Thyroid gland (tissue), 4 donors: ENCODE measurements at places on chromosomes 12 and 14. TPM values are rescaled to one million over a fixed set of nuclear protein-coding genes. Genes with fewer than 3 reads are reported as not detected.
A peak's percentile ranks its signal among the peaks of the same experiment; 100 is the strongest.

- no peaks in the 10 kb centered on the region for H3K36me3 ChIP-seq
- no peak overlapping the region for H3K27ac ChIP-seq
- no peaks in the 10 kb centered on the region for H3K27me3 ChIP-seq
- H3K4me3 ChIP-seq: no peak overlapping the region
- no peak for DNase-seq
- no peaks in the 10 kb centered on the region for H3K4me1 ChIP-seq
Observed at GRCh38 chr14:57089901-57090300, 178.8 kb downstream of the EXOC5 start.

DNA sequence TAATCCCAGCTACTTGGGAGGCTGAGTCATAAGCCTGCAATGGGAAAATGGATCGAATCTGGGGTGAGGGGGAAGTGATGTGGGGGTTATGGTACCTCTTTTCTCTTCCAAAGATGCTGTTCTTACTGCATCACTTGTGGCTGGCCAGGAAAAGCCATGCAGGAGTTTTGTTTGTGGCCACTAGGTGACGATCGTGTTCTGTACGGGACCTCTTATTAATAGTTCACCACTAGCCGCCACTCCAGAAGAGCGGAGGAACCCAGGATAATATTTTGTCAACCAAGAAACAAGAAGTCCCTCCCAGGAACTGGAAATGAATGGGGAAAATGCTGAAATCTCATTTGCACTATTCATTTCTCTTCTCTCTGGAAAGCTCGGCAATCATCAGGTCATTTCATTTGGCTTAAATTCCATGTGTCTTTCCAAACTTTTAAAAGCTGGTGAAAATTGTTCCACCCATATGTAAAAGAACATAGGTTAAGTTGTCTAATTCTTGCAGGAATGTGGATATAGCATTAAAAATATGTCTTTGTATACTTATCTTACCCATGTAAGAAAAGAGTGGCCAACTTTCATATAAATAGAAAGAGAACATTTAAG, 8.9 kb downstream of the GPR65 start:
- H3K27ac ChIP-seq: no peak overlapping the region
- no peak overlapping the region for H3K4me3 ChIP-seq
- DNase-seq: peak; percentile 61
- H3K27me3 ChIP-seq: no peaks in the 10 kb centered on the region
- H3K4me1 ChIP-seq: no peaks in the 10 kb centered on the region
- no peaks in the 10 kb centered on the region for H3K36me3 ChIP-seq

DNA sequence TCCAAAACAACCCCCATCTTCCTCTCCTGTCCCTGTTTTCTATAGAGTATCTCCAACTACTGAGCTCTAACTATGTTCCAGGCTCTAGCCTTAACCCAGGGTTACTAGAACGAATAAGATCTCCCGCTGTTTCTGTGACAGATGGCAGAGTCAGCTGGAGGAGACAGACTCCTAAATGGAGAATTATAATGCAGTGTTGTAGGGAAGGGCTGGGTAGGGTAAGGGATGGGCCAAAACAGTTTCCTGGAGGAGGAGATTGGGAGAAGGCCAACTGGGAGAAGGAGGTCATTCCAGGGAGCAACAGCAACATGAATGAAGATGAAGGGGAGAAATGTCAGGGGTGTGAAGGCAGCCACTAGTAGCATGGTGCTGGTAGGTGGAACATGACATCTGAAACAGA, 73.4 kb upstream of the ANO4 start:
- no peak for DNase-seq
- H3K27ac ChIP-seq: no peak overlapping the region
- H3K36me3 ChIP-seq: no peaks in the 10 kb centered on the region
- no peaks in the 10 kb centered on the region for H3K27me3 ChIP-seq

Gene KRT80
- not detected for total RNA-seq
